ENCODE measurements at places on chromosomes 2 and 18. TPM values are rescaled to one million over a fixed set of nuclear protein-coding genes. Genes with fewer than 3 reads are reported as not detected.

Gene RAB17
- total RNA-seq, result 83.8 TPM

Gene UPP2
- total RNA-seq, result not detected

Gene DCDC2C
- not detected for total RNA-seq

Gene UGT1A4
- not detected for total RNA-seq

Gene SPDYA
- total RNA-seq, result 0.35 TPM

Gene AMER3
- 0.19 TPM for total RNA-seq

Gene ANKMY1
- total RNA-seq, result 4.5 TPM

Gene LIMS2
- 4.9 TPM for total RNA-seq

Gene PROKR1
- total RNA-seq, result 3.9 TPM

GRCh38 chr18:40296717-40297413 lies 1658.2 kb upstream of the PIK3C3 start:
- no peaks in the 10 kb centered on the region for H3K4me1 ChIP-seq
- H3K27ac ChIP-seq, result no peak overlapping the region
- no peaks in the 10 kb centered on the region for H3K27me3 ChIP-seq
- no peak overlapping the region for H3K4me3 ChIP-seq

GRCh38 chr2:228625481-228625880 lies 444.0 kb upstream of the SPHKAP start:
- H3K4me3 ChIP-seq, result no peak overlapping the region
- no peaks in the 10 kb centered on the region for H3K27me3 ChIP-seq
- H3K27ac ChIP-seq, result no peak overlapping the region
- no peaks in the 10 kb centered on the region for H3K4me1 ChIP-seq
- no peaks in the 10 kb centered on the region for H3K36me3 ChIP-seq

GRCh38 chr2:165655661-165656060 lies 138.4 kb downstream of the GALNT3 start:
- H3K36me3 ChIP-seq, result no peaks in the 10 kb centered on the region
- DNase-seq, result no peak
- no peaks in the 10 kb centered on the region for H3K27me3 ChIP-seq
- no peaks in the 10 kb centered on the region for H3K4me1 ChIP-seq
- no peak overlapping the region for H3K4me3 ChIP-seq

DNA sequence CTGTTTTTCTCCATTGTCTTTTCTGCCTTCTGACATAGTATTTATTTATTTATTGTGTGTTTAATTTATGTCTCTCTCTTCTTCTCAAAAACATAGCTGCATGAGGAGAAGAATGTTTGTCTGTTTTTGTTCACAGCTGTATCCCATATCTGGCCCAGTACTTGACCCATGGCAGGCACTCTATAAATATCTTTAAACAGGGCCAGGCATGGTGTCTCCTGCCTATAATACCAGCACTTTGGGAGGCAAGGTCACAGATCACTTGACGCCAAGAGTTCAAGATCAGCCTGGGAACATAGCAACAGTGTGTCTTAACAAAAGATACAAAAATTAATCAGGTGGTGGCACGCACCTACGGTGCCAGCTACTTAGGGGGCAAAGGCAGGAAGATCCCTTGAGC lies 361.3 kb upstream of the KLHL29 start:
- H3K27me3 ChIP-seq, result no peaks in the 10 kb centered on the region
- H3K36me3 ChIP-seq, result no peaks in the 10 kb centered on the region
- no peaks in the 10 kb centered on the region for H3K4me1 ChIP-seq
- DNase-seq, result no peak
- no peak overlapping the region for H3K4me3 ChIP-seq

- no peaks in the 10 kb centered on the region for H3K4me1 ChIP-seq
- H3K27me3 ChIP-seq, result no peaks in the 10 kb centered on the region
- no peak for DNase-seq
- H3K4me3 ChIP-seq, result no peak overlapping the region
Measured at GRCh38 chr18:1914489-1914888, 656.8 kb downstream of the METTL4 start.

DNA sequence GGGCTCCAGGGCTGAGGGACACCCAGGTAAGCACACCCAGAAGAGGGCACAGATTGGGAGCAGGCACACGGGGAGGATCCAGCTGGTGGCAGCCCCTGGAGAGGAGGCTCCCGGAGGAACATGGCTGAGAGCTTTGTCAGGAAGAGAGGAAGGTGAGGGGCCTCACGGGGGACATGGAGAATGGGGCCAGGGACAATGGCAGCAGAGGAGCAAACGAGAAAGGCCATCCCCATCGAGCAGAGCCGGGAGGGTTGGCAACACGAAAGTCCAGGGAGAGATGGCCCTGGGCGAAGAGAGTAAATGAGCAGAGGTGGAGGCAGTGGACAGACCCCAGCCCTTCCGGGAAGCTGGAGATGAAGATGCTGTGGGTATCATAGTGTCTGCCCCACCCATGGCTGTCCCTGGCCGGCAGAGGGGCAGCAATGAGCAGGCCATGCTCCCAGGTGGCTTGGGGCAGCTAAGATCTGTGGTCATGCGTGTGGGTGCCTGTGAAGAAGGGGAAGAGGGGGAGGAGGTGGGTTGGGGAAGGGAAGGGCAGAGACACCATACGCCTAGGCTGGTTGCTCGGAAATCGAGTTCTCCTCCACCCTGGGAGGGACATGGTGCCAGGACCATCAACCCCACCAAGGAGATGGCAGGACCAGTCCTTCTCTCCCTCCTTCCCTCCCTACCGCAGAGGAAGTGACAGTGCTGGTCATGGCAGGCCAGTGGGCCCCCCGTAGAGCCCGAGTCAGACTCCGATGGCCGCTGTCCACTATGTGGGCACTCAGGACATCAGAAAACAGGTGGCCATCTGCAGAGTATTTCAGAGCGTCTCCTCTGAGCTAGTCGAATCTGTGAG lies 191.7 kb downstream of the NDUFA10 start:
- H3K4me3 ChIP-seq, result no peak overlapping the region
- H3K4me1 ChIP-seq, result peaks cover 2% of the 10 kb centered on the region
- no peak for DNase-seq
- no peak overlapping the region for H3K27ac ChIP-seq

GRCh38 chr2:239882331-239882732 lies 142.8 kb downstream of the NDUFA10 start:
- no peaks in the 10 kb centered on the region for H3K4me1 ChIP-seq
- DNase-seq, result peak; percentile 88
- no peaks in the 10 kb centered on the region for H3K27me3 ChIP-seq
- no peaks in the 10 kb centered on the region for H3K36me3 ChIP-seq
- H3K27ac ChIP-seq, result no peak overlapping the region
- no peak overlapping the region for H3K4me3 ChIP-seq

- H3K27ac ChIP-seq, result no peak overlapping the region
- H3K4me3 ChIP-seq, result no peak overlapping the region
- DNase-seq, result no peak
- no peaks in the 10 kb centered on the region for H3K27me3 ChIP-seq
- H3K4me1 ChIP-seq, result no peaks in the 10 kb centered on the region
Measured at GRCh38 chr2:24635181-24635580, 144.1 kb downstream of the NCOA1 start.

DNA sequence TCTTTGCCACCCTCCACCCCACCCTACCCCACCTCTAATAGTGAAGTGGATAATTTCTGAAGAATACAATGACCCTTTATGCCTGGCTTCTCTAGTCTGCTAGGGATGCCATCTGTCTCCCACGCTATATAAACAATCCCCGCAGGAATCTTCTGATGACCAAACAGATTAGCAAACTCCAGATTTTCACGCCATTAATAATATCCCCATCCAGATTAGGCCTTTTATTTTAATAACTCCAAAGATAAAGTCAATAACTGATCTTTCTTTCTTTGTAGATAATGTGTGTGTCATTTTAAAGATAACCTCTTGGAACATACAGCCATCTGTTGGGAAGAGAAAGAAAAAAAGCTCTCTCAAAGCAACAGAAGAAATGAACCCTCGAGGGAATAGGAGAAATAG lies 47.9 kb upstream of the CCDC150 start:
- no peak overlapping the region for H3K27ac ChIP-seq
- no peaks in the 10 kb centered on the region for H3K36me3 ChIP-seq
- no peak for DNase-seq
- peaks cover 4% of the 10 kb centered on the region for H3K27me3 ChIP-seq

- peaks cover 8% of the 10 kb centered on the region for H3K36me3 ChIP-seq
- H3K4me3 ChIP-seq, result no peak overlapping the region
- H3K27me3 ChIP-seq, result no peaks in the 10 kb centered on the region
- no peak overlapping the region for H3K27ac ChIP-seq
Measured at GRCh38 chr2:106139238-106139935, 54.7 kb downstream of the UXS1 start.

- H3K36me3 ChIP-seq, result no peaks in the 10 kb centered on the region
- no peaks in the 10 kb centered on the region for H3K27me3 ChIP-seq
- no peak for DNase-seq
- H3K4me1 ChIP-seq, result no peaks in the 10 kb centered on the region
- no peak overlapping the region for H3K27ac ChIP-seq
Measured at GRCh38 chr2:169778446-169778845, 20.2 kb upstream of the SSB start.

GRCh38 chr2:27798948-27799645 lies 27.6 kb downstream of the MRPL33 start:
- H3K27me3 ChIP-seq, result no peaks in the 10 kb centered on the region
- no peak overlapping the region for H3K27ac ChIP-seq
- no peak overlapping the region for H3K4me3 ChIP-seq
- H3K4me1 ChIP-seq, result no peaks in the 10 kb centered on the region

DNA sequence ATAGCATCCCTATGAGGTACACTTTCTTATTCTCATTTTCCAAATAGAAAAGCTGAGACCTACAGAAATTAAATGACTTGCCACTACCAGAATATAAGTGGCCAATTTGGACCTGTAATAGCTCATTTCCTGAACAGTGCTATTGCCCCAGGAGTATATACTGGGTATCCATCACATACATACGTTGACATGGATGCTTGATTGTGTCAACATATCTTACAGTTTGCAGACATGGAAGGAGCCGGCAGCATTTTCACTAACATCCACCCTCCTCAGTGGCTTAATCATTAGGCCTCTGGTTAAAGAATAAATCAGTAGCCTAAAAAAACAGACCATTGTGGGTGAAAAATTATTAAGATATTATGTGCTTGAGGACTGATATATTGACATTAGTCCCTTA lies 829.3 kb downstream of the LRP1B start:
- H3K4me1 ChIP-seq, result no peaks in the 10 kb centered on the region
- no peak overlapping the region for H3K27ac ChIP-seq
- no peaks in the 10 kb centered on the region for H3K27me3 ChIP-seq
- no peak overlapping the region for H3K4me3 ChIP-seq
- H3K36me3 ChIP-seq, result no peaks in the 10 kb centered on the region

DNA sequence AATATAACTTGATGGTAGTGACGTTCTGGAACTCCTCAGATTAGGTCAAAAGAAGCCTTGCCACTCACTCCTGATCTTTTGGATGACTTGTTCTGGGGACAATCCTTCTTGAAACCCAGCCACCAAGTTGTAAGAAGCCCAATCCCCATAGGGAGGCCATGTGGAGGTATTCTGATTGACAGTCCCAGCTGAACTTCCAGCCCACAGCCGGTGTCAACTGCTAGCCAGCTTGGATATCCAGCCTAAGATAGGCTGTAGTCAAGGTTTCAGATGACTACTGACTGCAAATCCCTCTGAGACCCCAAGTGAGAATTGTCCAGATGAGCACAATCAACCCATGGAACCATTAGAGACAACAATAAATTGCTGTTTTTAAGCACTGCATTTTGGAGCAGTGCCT lies 31.4 kb downstream of the EIF2AK2 start:
- no peaks in the 10 kb centered on the region for H3K27me3 ChIP-seq
- no peak overlapping the region for H3K4me3 ChIP-seq
- no peak overlapping the region for H3K27ac ChIP-seq
- H3K36me3 ChIP-seq, result peaks cover 10% of the 10 kb centered on the region

- DNase-seq, result no peak
- H3K27me3 ChIP-seq, result no peaks in the 10 kb centered on the region
- no peaks in the 10 kb centered on the region for H3K4me1 ChIP-seq
- no peak overlapping the region for H3K27ac ChIP-seq
- H3K36me3 ChIP-seq, result no peaks in the 10 kb centered on the region
Measured at GRCh38 chr2:241110607-241111439, 8.7 kb upstream of the MTERF4 start.

- peak overlapping the region; percentile 34 for H3K4me3 ChIP-seq
- peaks cover 37% of the 10 kb centered on the region for H3K4me1 ChIP-seq
- H3K27ac ChIP-seq, result no peak overlapping the region
- DNase-seq, result peak; percentile 69
- H3K27me3 ChIP-seq, result peaks cover 33% of the 10 kb centered on the region
Measured at GRCh38 chr2:218398437-218399390, 954 bp upstream of the CTDSP1 start.

GRCh38 chr2:106792671-106793070 lies 93.3 kb downstream of the ST6GAL2 start:
- no peaks in the 10 kb centered on the region for H3K27me3 ChIP-seq
- no peaks in the 10 kb centered on the region for H3K4me1 ChIP-seq
- no peaks in the 10 kb centered on the region for H3K36me3 ChIP-seq
- DNase-seq, result no peak

- no peaks in the 10 kb centered on the region for H3K36me3 ChIP-seq
- DNase-seq, result no peak
- no peak overlapping the region for H3K4me3 ChIP-seq
- H3K4me1 ChIP-seq, result no peaks in the 10 kb centered on the region
- H3K27ac ChIP-seq, result no peak overlapping the region
- no peaks in the 10 kb centered on the region for H3K27me3 ChIP-seq
Measured at GRCh38 chr2:74567881-74568280, 13.4 kb downstream of the DOK1 start.

Measured in H1 (cell line).